Gastrocnemius medialis (tissue), 4 donors: ENCODE measurements at places on chromosomes 7 and 10. TPM values are rescaled to one million over a fixed set of nuclear protein-coding genes. Genes with fewer than 3 reads are reported as not detected.
A peak's percentile ranks its signal among the peaks of the same experiment; 100 is the strongest.

DNA sequence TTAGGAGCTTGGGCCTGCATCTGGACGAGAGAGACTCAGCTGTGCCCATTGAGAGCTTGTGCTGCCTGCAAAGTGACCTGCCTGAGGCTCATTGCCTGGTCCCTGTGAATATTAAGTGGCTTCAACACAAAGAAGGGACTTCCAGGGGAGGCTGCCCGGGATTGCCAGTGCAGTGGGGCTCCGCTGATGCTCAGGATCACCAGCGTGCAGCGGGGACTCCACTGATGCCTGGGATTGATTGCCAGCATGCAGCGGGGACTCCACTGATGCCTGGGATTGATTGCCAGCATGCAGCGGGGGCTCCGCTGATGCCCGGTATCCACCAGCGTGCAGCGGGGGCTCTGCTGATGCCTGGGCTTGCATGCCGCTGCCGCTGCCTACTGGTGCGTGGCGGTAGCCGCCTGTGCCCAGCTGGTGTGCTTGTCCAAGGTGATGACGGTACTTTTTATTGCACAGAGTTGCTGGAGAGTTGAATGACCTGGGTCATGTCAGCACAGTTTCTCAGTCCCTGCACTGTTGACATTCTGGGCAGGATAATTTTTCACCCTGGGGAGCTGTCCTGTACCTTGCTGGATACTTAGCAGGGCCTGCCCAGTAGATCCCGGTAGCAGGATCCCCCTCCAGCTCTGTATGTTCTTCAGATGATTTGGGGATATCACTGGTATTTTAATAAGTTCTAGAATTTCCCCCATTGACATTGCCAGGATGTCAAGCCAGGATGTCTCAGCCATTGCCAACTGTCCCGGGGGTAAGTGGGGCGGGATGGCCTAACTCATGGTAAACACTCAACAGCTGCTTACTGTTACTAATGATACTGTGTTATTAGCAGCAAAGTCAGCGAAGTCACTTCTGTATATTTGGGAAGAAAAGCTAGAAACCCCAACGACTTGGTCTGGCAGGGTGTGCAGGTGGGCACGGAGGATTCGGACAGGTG, 13.0 kb downstream of the DOCK1 start:
- DNase-seq, result no peak
- no peaks in the 10 kb centered on the region for H3K27me3 ChIP-seq
- H3K4me3 ChIP-seq, result no peak overlapping the region
- H3K4me1 ChIP-seq, result no peaks in the 10 kb centered on the region

- H3K36me3 ChIP-seq, result no peaks in the 10 kb centered on the region
- no peak overlapping the region for H3K4me3 ChIP-seq
- no peak overlapping the region for H3K27ac ChIP-seq
Observed at GRCh38 chr10:44714451-44714850, 196.7 kb upstream of the TMEM72 start.

DNA sequence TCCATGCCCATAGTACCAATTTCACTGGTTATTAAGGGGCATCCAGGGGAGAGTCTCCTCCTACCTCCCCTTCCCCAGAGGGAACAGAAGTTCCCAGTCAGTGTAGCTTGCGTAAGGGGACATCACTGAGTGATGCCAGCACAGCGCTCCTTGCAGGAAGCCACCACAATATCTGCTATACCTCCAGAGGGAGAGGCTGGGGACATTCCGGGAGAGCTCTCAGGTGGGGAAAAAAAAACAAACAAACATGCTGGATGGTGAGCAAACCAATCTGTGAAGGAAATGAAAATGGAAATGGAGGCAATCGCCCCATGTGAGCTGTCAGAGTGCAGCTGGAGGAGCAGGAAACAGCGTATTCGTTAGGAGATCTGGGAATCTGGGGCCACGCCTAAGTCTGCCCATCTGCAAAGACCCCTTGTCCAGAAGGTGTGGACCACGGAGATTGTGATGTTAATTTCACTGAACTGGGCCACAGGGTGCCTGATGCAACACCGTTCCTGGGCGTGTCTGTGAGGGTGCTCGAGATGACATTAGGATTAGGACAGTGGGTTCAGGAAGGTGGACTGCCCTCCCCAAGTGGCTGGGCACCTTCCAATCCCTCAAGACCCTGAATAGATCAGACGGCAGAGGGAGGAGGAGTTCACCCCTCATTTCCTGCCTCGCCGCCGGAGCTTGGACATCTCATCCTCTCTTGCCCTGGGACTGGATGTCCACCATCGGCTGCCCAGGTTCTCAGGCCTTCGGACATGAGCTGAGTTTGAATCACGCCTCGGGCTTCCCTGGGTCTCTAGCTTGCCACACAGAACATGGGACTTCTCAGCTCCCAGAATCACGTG, 30.5 kb downstream of the GNA12 start:
- H3K4me1 ChIP-seq, result peaks cover 16% of the 10 kb centered on the region
- no peaks in the 10 kb centered on the region for H3K36me3 ChIP-seq
- H3K27ac ChIP-seq, result peak overlapping the region; percentile 61
- H3K4me3 ChIP-seq, result no peak overlapping the region

DNA sequence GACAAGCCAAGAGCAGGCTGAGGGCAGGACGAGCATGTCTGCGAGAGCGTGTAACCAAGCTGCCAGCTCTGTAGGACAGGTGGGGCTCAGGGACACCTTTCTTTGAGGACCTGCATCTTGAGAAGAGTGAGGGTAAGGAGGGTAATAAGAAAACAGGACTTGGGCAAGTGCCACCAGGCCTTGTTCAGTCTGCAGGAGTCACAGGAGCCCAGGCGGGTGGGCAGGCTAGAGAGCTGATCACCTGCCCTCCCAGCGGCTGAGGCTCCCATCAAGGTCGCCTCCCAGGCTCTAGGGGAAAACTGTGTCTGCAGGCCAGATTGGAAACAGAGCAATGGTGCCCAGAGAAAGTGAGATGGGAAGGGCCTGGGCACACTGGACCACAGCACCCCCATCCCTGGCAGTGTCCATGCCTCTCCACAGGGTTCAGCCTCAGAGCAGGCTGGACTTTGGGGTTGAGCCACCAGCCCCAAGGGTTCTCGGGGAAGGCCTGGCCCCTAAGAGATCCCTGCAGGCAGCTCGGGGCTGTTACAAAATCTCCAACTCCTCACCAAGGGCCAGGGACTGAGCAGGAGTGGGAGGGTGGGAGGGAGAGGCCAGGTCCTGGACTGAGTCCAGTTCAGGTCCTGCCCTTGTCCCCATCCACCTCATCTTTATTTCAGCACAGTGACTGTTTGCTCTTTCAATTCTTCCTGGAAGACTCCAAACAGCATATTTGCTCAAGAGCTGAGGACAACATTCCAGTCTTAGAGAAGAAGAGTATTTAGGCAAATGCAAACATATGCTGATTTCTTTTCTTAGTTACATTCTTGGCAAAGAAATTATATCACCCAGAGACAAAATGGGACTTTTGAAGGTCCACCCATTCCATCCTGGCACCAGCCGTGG, 161.9 kb downstream of the GRID1 start:
- DNase-seq, result no peak
- H3K27ac ChIP-seq, result no peak overlapping the region
- H3K27me3 ChIP-seq, result no peaks in the 10 kb centered on the region
- H3K36me3 ChIP-seq, result no peaks in the 10 kb centered on the region

- H3K4me3 ChIP-seq, result no peak overlapping the region
- H3K36me3 ChIP-seq, result no peaks in the 10 kb centered on the region
- DNase-seq, result no peak
- H3K4me1 ChIP-seq, result no peaks in the 10 kb centered on the region
Observed at GRCh38 chr7:118169146-118169545, 14.8 kb upstream of the LSM8 start.

- no peak overlapping the region for H3K4me3 ChIP-seq
- H3K27me3 ChIP-seq, result no peaks in the 10 kb centered on the region
- no peaks in the 10 kb centered on the region for H3K36me3 ChIP-seq
- no peaks in the 10 kb centered on the region for H3K4me1 ChIP-seq
- DNase-seq, result no peak
Observed at GRCh38 chr7:37973915-37974314, 53.5 kb downstream of the EPDR1 start.

DNA sequence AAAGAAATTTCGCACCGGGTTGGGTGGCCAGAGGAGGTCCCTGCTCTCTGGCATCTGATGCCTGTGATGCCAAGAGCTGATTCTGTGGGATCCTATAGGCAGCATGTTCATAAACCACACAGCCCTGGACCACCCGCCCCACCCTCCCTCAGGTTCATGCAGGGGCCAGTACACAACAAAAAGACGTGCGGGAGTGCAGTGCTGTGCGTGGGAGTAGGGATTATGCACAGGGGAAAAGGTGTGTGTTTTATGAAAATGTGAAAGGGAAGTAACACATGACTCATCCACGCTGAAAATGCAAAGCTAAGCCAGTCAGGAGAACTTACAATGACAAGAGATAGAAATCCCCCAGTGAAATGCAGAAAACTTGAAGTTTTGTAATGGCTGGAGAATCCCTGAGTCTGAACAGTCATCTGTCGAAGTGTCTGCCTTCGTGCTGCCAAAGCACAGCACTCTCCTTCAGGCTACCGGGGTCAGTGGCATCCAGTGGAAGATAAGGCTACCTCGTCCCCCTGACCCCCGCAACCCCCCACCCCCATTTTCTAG, 1.1 kb downstream of the KIAA1217 start:
- peak overlapping the region; percentile 96 for H3K27ac ChIP-seq
- no peaks in the 10 kb centered on the region for H3K27me3 ChIP-seq
- peak; percentile 37 for DNase-seq
- no peaks in the 10 kb centered on the region for H3K36me3 ChIP-seq

DNA sequence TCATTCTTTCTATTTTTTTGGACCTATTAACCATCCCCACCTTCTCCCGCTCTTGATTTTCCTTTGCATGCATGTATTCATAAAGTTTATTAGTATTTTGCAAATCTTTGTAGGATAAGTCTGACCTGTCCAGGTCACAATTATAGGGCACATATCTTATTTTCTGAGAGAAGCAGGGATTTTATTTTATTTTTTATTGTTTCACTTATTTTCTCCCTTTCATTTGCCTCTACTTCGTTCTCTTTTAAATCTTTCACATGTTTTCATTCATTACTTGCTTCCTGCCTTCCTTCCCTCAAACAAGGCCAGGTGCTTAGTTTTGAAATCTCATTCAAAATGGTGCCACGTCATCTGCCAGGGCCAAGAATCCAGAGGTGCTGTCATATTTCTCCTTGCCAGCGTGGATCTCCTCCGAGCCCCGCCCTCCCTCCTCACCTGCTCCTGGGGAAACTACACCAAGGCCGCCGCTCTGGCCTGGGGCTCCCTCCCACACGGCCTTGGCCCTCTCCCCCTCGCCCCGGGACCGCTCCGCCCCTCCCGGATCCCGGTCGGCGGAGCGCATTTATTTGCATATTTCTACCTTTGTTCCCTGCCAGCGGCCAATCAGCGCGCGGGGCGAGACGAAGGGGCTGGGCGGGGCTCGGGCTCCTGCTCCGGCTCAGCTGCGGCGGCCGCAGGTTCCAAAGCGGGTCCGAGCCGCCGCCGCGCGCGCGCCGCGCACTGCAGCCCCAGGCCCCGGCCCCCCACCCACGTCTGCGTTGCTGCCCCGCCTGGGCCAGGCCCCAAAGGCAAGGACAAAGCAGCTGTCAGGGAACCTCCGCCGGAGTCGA, at the start of gene TSPAN13:
TSS of gene TSPAN13 (plus strand) at position 654 of the 830 bp plus-strand sequence. CDS start 213 bp downstream, outside the sequence.
- peak within 1 kb of the TSS; percentile 70 for H3K27ac ChIP-seq
- H3K4me3 ChIP-seq, result peak within 1 kb of the TSS; percentile 66
- H3K36me3 ChIP-seq, result no peaks in the 10 kb centered on the region

RADIL gene
- 2.7 TPM for total RNA-seq

AKR1C3 gene
- total RNA-seq, result 293 TPM

C10orf53 gene
- total RNA-seq, result not detected
